ENCODE measurements at places on chromosomes 7 and 10. TPM values are rescaled to one million over a fixed set of nuclear protein-coding genes. Genes with fewer than 3 reads are reported as not detected.

DNA sequence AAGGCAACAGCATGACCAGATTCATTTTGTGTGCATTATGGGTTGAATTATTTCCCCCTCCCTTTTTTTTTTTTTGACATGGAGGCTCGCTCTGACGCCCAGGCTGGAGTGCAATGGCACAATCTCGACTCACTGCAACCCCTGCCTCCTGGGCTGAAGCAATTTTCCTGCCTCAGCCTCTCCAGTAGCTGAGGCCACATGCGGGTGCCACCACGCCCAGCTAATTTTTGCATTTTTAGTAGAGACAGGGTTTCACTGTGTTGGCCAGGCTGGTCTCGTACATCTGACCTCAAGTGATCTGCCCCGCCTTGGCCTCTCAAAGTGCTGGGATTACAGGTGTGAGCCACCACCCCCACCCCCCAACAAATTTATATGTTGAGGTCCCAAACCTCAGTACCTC, 42.0 kb downstream of the ZNF783 start:
- no peak for DNase-seq

DNA sequence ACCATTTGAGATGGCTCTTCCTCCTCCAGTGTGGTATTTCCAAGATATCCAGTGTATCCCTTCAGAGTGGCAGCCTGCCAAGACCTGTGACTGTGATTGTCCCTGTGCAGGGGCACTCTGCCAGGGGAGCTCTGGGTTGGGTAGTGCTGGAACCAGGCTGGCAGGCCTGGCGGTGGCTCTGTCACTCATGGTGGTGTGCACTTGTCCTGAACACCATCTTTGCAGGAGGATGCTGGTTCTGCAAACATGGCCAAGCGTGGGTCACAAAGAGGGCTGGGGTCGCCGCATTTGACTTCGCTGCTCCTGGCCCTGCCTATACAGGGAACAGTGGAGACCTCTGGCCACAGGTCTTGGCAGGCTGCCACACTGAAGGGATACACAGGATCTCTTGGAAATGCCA, 205.2 kb downstream of the PRPF18 start:
- DNase-seq, result no peak

CCZ1B gene
- 28.1 TPM for total RNA-seq

DNA sequence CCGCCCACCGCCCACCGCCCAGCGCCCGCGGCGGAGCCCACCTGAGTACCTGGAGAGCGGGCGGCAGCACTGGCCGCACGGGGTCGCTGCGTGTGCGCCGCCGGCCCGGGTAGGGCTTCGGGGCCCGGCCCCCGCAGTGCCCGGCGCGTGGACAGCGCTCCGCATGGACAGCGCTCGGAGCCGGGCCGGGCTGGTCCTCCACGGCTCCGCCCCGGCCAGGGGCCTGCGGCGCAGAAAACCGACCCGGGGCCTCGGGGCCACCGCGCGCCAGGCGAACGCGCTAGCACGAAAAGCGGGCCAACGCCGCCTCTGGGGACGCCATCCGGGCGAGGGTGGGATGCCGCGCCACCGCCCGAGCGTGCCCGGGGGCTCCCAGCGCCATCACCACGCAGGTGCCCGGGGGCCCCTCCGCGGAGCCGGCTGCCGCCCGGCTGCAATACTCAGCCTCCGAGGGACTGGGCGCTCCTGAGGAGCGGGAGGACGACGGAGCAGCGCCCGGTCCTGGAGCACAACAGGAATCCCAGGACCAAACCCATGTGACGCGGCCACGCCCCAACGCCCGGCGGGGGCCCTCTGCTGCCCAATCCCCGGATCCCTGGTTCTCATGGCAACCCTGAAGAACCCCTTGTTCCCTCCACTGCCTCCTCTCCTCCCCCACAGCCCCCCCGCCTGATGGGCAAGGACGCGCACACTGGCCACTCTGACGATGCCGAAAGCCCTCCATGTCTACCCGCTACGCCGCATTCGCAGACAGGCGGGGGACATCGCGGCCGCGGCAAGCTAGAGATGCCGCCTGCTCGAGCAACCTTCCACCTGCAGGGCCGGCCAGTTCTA, at the start of gene GRB10:
Gene GRB10, minus strand, starts transcription at position 522 of the 834 bp plus-strand sequence. CDS start 50,574 bp downstream, outside the sequence.
- no peak for DNase-seq
